ENCODE measurements at places on chromosomes 7 and 10.

DNA sequence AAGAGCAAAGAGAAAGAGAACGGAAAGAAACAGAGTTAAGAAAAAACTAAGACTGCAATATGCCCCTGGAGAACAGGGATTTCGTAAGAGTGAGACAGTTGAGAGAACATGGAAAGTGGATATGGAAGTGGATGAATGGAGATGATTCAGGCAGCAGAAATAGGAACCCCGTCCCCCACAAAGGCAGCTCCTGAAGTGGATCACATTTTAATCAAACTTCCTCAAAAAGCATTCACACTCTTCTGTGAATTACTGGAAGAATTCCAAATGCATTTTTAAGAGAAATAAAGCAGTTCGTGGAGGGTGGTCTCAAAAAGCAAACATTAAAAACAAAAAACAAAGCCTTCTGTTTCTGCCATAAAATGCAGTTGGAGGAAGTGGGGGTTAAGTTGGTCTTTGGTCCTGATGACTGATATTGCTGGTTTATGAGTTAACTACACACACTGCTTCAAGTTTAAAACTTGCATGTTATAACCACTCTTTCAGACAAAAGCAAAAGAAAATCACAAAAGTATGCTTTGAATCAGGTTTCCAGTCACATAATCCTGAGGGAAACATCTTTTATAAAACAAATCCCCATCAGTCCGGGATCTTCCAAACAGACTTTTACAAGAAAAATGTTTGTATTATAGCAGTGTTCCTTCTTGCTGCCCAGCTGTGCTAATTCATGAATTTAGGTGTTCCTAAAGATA, 214.3 kb downstream of the FANK1 start:
- no peak for DNase-seq

- no peak for DNase-seq
These were observed 15.9 kb upstream of the GPNMB start for GRCh38 chr7:23230641-23231101.

GRCh38 chr7:140534743-140535142, 55.4 kb upstream of the MKRN1 start:
- no peak for DNase-seq

DNA sequence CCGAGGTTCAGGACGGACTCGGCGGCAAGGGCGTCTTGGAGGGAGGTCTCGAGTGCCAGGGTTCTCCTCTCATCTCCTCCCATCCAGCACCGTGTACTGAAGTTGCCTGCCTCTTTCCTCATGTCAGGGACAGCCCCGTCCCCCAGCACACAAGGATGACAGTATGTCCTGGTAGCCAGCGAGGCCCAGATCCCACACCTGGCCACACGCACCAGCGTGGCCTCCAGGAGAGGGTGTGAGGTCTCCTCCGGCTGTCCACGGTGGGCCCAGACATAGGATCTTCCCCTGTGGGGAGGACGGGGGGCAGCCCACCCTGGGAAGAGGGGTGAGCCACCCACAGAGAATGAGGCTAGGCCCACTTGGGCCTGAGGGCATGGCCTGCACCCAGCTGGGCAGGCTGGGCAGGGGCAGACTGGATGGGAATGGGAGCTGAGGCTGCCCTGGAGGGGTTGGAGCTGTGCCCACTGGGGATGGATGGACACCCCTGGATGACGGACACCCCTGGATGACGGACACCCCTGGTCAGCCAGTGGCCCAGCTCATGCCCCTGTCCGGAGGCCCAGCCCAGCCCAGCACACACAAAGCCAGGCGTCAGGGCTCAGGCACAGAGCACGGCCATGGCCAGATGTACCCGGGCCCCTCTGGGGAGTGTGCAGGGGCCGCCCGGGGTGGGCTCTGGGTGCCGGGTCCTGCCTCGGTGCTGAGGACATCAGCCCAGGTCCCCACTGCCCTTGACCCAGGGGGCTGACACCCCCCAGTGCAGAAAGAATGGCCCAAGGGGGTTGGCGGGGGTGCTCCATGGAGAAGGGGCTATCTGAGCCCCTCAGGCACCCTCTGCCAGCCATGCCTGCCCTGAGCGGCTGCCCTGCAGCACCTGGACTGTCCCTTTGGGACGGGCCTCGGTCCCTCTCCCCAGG, 30.9 kb upstream of the CFAP46 start:
- no peak for DNase-seq

GRCh38 chr10:104297697-104298660, 29.0 kb downstream of the GSTO2 start:
- DNase-seq: no peak

GRCh38 chr7:101239951-101240220, 2.3 kb upstream of the CLDN15 start:
- DNase-seq: no peak

- no peak for DNase-seq
These were observed 25.3 kb downstream of the EPHB4 start for GRCh38 chr7:100801833-100802568.

DNA sequence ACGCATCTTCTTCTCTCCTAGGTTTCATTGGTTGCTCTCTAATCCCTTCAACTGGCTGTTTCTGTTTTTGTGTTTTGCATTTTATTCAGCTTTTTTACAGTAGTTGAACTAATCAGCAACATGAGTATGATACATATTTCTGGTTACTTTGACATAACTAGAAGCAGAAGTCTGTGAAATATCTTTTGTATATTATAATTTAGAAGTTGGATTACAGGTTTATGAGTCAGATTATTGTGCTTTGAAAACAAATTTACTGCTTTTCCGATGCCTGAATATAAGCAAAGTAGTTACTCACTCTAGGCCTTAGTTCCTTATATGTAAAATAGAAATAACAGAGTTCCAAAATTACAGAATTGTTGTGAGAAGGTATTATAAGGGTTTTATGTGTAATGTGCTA, 96.2 kb upstream of the MEOX2 start:
- DNase-seq: no peak

- DNase-seq: no peak
These were observed 97.4 kb upstream of the LRGUK start for GRCh38 chr7:134029743-134030142.

DNA sequence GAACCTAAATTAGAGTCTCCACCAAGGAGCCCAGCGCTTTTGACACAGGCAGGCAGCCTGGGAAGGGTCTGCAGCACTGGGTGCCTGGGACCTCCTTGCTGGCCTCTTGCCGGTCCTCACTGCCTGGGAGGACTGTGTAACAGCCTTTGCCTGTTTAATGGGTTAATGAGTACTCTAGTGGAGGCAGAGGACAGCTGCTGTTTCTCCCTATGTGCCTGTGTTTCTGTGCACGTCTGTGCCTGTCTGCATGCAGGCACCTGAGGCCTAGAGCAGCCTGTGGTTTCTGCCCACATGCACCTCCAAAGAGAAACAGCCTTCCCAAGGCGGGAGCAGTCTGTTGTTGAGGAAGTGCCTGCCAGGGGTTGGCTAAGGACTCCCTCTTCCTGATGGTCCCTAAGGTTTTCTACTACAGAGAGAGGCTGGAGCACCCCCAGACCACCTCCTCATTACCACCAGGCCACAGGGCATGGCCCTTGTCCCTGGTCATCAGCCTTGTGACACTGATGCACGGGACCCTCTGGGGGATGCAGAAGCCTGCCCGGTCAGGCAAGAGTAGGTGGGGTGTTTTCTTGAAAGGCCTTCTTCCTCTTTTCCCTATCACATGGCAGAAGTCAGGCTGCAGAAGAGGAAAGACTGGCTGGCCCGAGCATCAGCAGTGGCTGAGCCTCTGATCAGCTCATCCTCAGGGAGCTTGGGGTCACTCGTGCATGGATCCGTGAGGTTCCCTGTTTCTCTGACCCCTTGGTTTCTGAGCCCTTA, 14.2 kb downstream of the SLC29A3 start:
- DNase-seq: no peak

- DNase-seq: no peak
These were observed 55.6 kb downstream of the NOC3L start for GRCh38 chr10:94307046-94307615.

DNA sequence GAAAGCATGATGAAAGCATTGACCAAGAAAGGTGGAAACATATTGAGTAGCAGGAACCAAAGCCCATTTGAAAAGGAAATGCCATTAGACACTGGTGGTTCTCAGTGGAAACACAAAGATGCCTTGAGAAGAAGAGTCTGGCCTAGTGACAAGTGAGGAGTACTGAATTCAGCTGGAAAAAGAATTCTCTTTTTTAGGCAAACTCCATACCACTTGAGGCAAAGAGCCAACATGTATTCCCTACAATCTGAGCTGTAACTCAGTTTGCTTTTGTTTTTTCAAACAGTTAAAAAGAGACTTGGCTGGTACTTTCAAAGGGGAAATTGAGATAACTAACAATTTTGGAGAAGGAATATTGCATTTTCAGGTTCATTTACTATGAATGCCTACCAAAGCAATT, 624.0 kb downstream of the NRG3 start:
- DNase-seq: no peak

GRCh38 chr10:14360961-14361360, 30.2 kb upstream of the FRMD4A start:
- DNase-seq: no peak

DNA sequence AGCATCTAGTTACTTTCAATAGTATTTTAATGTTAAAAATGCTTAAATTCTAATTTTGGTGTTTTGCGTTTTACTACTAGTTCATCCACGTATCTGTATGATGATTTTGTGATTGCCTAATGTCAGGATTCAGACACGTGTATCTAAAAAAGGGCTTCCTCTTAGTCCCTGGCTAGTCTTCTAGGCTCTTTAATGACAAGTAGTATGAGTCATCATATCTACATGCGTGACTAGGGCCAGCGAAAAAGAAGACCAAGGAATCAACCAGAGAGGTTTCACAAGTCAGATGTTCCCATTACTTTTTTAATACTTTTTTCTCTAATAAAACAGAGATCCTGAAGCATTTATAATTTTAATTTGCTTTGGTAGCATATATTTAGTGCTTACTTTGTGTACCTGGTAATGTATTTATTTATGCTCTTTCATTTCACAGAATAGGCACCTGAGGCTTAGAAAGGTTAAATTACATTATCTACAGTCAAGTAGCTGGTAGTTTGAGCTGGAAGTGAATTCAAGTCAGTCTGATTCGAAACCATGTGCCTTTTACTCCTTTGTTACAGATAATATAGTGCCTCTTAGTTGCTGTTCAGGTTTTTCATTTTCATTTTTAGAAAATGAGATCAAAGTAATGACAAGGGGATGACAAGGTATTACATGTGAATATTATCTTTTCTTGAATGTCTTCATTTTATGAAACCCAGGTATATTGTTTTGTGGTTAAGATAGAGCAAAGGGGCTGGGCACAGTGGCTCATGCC, 140.3 kb downstream of the FOXP2 start:
- no peak for DNase-seq

DNA sequence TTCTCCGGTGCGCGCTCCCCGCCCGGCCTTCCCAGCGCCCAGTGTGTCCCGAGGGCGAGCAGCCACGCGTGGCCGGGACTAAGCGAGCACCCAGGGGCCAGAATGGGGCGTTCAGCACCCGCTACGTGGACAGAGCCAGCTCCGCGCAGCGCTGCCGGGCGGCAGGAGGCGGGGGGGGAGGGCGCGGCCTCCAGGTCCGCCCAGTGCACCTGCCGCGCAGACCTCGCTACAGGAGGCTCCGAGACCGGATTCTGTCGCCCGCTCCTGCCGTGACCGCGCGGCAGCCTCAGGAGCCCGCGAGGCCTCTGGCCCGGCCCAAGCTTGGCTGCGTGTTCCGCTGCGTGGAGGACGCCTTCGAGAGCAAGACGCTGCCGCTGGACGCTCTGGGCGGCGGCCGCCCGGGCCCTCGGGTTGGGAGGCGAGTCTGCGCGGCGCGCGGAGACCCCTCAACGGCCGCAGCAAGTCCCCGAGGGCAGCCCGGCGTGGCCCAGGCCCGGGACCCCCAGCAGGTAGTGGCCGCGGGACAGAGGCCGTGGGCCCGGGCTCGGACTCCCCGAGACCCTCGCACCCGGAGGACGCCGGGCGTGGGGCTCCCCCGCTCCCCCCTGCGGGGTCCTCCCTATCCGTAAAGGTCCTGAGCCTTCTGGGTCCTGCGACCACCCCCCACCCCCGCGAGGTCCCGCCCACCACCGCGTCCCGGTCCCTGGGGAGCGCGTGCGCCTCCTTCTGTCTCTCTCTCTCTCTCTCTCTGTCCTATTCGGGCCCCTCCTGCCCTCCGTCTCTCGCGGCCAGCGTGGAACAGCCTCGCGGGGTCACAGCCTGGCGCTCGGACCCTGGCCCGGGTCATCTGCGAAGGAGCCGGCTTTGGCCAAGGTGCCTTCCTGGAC, 904 bp upstream of the DPYSL4 start:
- no peak for DNase-seq

- no peak for DNase-seq
These were observed 94.3 kb upstream of the AFAP1L2 start for GRCh38 chr10:114498413-114499111.

GRCh38 chr7:114922026-114922651, at the start of gene MDFIC:
Gene MDFIC, plus strand, starts transcription at chr7:114922094. Its CDS starts 940 bp downstream, at chr7:114923034.
- DNase-seq: no peak

GRCh38 chr10:57008189-57008588, 647.1 kb upstream of the ZWINT start:
- DNase-seq: no peak

DNA sequence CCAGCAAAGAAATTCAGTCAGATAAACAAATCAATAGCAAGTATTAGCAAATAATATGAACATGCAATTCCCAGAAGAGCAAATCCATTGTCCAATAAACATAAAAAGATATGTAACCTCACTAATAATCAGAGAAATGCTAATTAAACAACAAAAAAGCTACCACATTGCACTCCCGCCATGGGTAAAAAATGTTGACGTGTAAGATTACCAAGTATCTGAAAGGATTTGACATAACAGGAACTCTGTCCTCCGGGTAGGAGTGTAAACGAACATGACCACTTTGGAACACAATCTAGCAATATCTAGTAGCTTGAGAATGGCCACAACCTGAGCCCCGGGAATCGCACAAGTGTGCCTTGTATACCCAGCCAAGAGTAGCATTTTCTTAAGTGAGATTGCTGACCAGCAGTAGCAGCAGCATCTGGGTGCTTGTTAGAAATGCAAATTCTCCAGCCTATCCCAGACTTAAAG, 31.6 kb downstream of the DYDC1 start:
- DNase-seq: no peak

- DNase-seq: no peak
These were observed 1131.4 kb downstream of the XPNPEP1 start for GRCh38 chr10:108791794-108792474.

DNA sequence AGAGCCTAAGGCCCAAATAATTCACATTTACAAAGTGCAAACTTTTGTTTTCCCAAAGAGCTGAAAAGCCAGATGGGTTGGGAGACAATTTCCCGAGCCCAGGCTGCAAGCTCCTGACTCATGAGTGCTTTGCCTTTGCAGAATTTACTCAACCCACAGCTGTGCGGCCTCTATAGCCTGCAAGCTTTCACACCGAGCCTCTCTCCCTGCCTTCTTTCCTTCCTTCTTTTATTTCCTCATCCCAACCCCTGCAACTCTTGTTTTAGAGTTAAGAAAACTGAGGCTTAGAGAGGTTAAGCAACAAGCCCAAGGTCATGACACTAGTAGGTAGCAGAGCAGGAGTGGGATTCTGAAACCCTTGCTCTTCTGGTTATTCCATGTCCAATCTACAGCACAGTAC, 203.0 kb upstream of the GPR26 start:
- DNase-seq: no peak
